AML-193 (cell line): ENCODE measurements at places on chromosomes 6 and 20.

GRCh38 chr20:11496380-11496779, 421.3 kb upstream of the BTBD3 start:
- no peak for DNase-seq

GRCh38 chr6:77371748-77372147, 91.5 kb downstream of the HTR1B start:
- peak; percentile 5 for DNase-seq

GRCh38 chr6:108597572-108598304, 37.0 kb downstream of the FOXO3 start:
- no peak for DNase-seq

- no peak for DNase-seq
These were observed 61.0 kb downstream of the MTFR2 start for GRCh38 chr6:136189104-136189503.

- DNase-seq = no peak
These were observed 160.6 kb upstream of the COL21A1 start for GRCh38 chr6:56407883-56408410.

GRCh38 chr6:42105156-42105648, 37.2 kb downstream of the C6orf132 start:
- DNase-seq = no peak

DNA sequence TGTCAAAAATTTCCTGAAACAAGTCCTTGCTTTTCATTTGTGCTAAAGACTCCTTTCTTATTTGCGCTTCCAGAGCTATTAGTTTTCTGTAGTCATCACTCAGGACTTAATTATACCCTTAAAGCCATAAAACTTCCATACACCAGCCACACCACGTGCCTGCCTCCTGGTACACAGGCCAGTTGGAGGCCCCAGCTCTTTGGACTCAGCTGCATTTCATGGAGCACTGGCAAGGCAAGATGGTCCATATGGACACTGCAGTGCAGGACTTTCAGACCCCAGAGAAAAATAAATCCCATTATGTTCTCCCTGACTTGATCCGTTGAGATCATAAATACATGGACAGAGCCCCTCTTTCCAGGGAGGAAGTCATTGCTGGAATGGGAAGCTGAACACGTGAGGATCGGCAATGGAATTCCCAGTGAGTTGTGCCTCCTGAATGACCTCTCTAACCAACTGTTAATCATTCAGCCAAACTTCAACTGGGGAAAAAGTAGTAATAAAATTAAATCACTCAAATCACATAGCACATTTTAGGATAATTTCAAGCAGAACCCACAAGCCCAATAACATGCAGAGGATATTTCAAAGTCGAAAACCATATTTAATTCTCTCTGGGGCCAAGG, 173.1 kb downstream of the HACE1 start:
- DNase-seq = no peak

GRCh38 chr6:62324834-62325233, 38.8 kb upstream of the KHDRBS2 start:
- DNase-seq = no peak

DNA sequence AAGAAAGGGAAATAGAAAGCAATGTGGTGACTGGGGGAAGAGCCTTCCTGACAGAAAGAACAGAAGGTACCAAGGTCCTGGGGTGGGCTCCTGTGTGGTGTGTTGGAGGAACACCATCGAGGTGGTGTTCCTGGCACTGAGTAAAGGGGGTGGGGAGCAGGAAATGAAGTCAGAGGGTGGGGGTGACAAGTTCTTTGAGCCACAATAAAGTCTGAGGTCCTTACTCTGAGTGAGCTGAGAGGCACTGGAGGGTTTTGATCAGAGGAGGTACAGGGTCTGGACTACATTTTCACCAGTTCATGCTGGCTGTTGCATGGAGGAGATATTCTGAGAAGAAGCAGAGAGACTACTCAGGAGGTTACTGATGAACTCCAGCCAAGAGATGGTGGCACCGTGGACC, 198.2 kb downstream of the GMPR start:
- DNase-seq = no peak

- DNase-seq = peak; percentile 32
These were observed 955.2 kb upstream of the EYS start for GRCh38 chr6:66662196-66662595.

DNA sequence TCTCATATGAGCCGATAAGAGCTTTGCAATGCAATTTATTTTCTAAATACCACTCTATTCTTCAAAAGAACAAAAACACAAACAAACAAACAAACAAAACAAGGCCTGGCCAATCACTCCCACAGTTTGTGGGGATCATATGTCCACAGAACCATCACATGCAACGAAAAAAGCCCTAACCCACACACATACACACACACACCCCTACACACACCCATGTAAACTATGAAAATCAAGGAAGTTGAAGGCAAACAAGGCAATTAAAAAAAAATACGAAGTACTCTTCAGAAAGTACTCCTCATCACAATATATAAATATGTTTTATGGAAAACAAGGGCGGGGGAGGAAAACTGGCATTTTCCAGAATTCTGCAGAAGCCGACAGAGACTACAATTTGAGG, 66.2 kb upstream of the PTGIS start:
- DNase-seq = no peak

GRCh38 chr6:93139408-93140081, 279.8 kb downstream of the EPHA7 start:
- DNase-seq = no peak

DNA sequence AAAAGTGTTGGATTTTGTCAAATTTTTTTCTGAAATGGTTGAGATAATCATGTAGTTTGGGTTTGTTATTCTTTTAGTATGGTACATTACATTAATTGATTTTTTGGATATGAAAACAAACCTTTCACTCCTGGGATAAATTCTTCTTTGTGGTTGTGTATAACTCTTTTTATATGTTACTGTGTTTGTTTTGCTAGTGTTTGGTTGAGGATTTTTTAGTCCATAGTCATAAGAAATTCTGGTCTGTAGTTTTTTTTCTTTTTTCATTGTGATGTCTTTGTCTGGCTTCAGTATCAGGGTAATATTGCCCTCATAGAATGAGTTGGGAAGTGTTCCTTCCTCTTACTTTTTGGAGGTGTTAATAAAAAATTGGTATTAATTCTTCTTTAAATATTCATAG, 122.2 kb upstream of the ATXN1 start:
- no peak for DNase-seq

DNA sequence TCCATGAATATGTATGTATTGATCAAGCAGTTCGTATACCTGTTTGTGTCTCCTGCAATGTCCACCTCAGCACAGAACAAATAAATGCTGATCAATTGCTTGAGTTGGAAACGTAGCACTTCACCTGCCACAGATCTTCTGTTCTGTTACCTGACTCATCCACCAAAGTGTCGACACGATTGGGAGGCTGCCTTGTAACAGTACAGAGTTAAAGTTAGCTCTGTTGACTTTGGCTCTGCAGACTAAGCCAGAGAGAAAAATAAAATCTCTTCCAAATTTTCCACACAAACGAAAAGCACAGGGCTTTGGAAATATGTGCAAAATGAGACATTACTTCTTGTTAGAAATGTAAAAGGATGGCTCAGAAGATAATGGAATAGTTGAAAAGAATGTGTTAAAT, 245.4 kb downstream of the NRN1 start:
- DNase-seq = no peak

GRCh38 chr6:37492236-37492972, 7.3 kb downstream of the CCDC167 start:
- DNase-seq = no peak

GRCh38 chr6:15207923-15208322, 37.9 kb upstream of the JARID2 start:
- DNase-seq = no peak
